ENCODE measurements at places on chromosomes 11 and 22.
A peak's percentile ranks its signal among the peaks of the same experiment; 100 is the strongest.

DNA sequence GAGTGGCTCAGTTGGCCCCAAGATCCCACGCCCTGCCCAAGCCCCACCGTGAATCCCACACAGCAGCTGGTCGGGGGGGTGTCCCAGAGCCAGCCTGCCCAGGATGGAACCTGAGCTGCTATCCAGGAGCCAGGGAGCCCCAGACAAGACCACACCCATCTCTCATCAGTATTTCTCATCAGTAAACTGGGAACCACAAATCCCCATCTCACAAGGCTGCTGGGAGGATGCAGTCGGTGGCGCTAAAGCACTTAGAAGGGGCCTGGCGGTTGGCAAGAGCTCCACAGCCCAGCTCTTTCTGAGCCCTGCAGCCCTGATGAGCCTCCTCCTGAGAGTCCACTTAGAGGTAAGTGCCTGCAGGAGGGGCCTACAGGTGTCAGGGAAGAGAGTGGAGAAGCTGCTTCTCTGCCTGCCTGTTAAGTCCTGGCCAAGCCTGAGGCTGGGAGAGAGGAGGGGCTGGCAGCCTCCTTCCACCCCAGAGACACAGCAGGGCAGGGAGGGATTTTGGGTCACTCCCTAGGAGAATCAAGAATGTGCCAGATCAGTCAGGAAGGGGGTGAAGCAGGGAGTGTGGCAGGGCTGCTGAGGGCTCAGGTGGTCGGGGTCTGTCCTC lies 6.1 kb downstream of the FADS3 start:
- DNase-seq: no peak

DNA sequence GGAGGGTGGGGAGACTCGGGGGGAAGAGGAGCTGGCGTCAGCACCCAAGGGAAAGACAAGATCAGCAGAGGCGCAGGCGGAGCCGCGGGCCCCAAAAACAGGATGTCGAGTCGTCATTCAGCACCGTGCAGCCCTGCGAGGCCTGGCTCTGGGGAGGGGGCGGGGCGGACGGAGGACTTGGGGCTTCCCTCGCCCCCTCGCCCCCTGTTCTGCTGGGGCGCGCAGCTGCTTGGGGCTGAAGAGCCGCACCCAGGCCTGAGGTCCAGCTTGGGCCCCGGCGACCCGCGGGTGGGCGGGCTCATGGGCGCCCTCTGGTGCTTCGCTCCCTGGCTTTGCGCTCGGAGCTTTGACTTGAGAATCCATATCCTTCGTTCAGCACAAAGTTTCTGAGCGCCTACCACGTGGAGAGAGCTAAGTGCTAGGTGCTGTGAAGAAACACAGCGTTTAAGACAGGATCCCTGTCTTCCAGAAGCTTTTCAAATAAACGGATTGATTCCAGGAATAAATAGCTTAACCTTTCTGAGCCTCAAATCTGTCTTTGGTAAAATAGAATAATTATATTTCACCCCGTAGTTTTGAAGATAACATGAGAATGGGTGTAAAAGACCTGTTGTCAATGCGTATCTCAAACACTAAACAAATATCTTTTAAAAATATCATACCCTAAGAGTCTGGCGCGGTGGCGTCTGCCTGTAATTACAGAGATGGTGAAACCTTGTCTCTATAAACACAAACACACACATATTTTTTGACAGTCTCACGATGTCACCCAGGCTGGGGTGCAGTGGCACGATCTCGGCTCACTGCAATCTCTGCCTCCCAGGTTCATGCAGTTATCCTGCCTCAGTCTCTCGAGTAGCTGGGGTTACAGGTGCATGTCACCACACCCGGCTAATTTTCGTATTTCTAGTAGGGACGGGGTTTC lies 929 bp upstream of the RHOG start:
- DNase-seq: no peak

DNA sequence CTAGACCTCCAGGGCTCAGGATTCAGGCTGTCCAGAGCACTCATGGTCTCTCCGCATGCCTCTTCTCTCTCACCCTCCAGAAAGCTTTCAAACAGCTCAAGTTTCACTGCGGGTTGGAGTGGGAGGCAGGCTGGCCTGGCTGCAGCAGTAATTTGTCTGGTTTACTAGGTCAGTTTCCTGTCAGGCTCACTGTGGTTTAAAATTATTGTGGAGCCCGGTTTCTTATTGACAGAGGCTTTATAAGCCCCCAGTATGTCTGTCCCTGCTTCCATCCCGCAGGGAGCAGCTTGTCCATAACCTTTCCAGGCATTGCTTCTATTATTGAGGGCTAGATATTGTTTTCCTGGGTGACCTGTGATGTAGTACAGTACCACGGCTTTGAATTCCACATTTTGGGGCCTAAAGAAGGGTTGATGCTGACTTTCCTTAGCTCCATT lies 235.3 kb upstream of the SORL1-AS1 start:
- DNase-seq: no peak

DNA sequence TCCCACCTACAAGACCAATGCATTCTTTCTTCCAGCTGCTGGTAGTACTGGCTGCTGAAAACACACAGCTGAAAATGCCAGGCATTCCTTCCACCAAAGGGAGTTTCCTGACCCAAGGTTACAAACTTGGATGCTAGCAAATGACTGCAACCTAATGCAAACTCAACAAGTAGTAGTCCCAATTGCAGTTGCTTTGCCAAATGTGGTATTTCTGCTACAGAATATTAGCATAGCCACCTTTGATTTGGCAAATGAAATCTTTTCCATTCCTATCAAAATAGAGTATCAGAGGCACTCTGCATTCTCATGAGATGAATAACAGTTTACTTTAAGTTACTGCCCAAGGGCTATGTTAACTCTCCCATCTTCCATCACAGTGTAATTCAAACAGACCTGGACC lies 172.0 kb upstream of the ARHGAP42 start:
- peak; percentile 56 for DNase-seq

DNA sequence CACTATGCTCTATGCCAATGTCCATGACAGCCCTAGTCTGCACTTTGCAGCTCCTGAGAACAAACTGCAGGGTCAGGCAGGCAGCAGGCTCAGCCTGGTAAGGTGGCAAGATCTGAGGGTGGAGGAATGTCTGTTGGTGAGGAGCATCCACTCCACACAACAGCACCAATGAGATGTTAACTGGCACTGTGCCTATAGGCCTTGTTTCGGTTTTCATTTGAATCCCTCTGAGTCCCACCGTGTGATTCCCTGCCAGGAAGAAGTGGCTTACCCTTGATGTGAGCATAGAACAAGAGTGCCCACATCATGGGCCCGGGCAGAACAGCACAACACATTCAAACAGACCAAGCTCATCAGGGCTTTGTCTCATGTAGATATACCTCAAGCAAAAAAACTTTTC lies 44.1 kb upstream of the CHRM4 start:
- DNase-seq: no peak

GRCh38 chr11:2517386-2518064 lies 72.7 kb downstream of the KCNQ1 start:
- no peak for DNase-seq

- peak; percentile 62 for DNase-seq
Observed at GRCh38 chr22:39212721-39213376, 31.9 kb downstream of the PDGFB start.

DNA sequence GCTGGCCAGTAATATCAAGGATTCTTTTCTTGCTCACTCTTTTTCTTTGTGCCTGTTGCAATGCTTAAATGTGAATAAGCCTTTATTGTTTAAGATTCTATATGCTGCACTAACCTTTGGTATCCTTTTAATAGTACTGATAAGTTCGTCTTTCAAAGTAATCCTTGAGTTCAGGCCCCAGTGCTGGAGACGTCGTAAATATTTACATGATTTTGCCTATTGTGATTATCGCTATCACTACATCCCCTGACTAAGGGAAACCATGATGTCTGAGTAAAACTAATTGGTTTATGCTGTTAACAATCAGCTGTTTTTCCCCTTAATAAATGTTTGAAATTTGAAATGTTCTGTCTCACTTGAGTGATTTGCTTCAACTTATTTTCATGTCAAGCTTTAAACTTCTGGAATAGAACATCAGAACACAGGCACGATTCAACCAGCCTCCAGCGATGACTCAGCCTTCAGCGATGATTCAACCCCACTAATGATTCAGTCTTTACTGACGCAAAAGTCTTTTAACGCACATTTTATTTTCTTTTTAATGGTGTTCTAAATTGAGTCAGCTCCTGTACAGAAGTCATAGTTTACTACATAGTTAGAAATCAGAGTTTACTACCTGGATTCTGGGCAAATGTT lies 3.9 kb downstream of the HTATIP2 start:
- DNase-seq: peak; percentile 92

DNA sequence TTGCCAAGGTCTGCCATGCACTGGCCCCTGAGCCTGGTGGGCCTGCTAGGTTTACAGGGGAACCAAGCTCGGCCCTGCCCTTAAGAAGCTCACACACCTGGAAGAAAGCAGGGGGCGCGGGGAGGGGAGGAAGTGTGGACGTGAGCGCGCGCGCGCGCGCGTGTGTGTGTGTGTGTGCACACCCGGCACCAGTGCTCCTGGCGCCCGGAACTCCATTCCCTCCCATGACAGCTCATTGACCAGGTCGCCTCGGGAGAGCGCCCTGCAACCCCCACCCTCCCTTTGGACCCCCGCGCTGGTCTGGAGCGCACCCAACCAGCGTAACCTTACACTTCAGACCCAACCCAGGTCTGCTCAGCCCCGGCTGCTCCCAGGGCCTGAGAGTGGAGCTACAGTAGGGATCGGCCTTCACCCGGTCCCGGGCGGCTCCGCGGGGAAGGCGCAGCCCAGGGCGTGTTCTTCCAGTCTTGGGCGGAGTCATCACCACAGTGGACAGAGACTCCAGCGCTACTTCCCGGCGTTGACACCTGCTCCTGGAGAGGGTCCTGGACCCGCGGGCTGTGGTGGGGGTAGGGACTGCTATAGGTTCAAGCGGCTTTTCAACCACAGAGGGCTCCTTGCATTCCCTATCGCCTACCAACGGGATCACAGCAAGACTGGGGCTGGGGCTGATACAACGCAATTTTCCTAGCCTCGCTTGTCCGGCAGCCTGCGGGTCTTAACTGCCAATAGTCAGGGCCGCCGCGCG lies 1.5 kb downstream of the GALNT18 start:
- DNase-seq: peak; percentile 68

GRCh38 chr11:27456795-27457329 lies 15.7 kb downstream of the LGR4 start:
- DNase-seq: no peak

DNA sequence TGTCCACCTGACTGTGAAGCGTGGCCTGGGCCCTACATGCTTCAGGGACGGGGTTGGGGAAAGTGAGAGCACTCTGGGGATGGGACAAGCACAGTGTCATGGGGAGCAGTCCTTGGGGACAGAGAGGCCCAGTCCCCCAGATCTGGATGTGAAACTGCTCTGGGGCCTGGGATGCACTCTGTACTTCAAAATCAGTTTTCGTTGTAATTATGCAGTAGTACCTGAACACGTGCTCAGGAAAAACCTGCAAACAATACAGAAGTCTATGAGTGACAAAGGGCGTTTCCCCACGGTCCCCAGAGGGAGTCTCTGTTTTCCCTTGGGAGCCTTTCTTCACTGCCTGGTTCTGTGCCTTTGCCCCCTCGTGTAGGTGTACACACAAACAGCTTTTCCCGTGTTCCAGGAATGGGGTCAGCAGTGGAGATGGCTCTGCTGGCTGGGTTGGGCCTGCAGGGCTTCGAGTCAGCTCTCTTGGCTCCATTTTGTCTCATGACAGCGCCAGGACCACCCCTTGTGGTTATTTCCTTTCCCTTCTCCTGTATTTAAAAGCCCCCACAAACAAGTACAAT lies 5.2 kb upstream of the TNFRSF13C start:
- no peak for DNase-seq

DNA sequence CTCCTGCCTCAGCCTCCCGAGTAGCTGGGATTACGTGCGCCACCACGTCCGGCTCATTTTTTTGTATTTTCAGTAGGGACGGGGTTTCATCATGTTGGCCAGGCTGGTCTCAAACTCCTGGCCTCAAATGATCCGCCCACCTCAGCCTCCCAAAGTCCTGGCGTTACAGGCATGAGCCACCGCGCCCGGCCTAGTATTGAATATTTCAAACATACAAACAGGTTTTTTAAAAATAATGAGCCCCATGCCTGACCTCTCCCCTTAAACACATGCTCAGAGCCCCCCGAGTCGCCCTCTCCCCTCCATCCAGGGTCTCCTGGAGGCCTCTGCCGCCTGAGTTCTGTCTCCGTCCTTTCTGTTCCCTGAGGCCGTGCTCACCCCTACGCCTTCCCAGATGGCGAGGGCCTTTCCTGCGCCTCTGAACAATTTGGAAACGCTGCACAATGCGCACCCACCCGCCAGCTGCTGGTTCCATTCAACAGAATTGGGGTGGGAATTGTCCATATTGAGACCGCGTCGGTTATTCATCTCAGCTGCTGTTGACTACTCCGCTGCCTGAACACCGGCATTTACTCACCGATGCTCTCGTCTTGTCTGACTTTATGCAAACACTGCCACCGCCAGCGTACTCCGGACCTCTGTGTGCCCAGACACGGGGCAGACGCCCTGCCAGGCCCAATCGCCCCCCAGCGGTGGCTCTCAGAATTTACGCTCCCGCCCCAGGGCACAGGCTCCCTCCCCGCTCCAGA lies 13.6 kb upstream of the RNH1 start:
- no peak for DNase-seq

- DNase-seq: no peak
Observed at GRCh38 chr22:31681349-31682345, 19.6 kb upstream of the PISD start.

DNA sequence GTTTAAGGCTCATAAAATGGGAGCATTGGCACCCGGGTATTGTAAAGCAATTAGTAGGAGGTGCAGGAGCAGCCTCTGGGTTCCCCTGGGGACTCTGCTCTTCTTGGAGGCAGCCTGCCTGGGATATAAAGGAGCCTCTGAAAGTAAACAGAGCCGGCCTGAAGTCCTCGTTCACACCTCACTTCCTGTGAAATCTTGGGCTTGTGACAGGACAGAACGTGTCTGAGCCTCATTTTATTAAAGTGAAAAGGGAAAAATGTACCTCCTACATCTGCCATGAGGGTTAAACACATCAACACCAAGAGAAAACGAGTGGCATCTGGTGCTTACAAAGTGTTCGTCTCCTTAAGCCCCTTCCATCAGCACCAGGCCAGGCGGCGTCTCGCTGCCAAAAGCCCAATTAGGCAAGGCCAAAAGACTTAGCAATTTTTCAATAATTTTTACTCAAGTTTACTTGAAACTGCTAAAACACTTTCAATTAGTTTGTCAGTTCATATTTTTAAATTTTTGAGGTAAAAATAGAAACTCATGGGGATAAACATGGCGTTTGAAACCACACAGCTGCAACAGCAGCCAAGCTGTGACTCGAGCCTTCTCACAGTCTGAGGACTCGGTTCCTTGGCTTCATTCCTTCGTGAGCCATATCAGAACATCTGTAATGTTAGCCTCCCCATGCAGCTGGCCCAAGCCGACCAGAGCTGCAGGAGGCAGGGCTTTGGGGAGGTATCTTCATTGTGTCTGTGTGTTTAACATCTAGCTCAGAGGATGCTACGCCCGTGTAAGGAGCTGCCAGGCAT lies 33.6 kb downstream of the MAP6 start:
- DNase-seq: no peak

GRCh38 chr22:31683181-31684105 lies 21.4 kb upstream of the PISD start:
- peak; percentile 97 for DNase-seq

GRCh38 chr22:37164505-37164887 lies 14.8 kb upstream of the IL2RB start:
- DNase-seq: no peak
